ENCODE measurements at places on chromosomes 7 and 10.
A peak's percentile ranks its signal among the peaks of the same experiment; 100 is the strongest.

- no peak for DNase-seq
Measured at GRCh38 chr10:34198953-34199352, 616.1 kb downstream of the PARD3 start.

GRCh38 chr7:140146574-140146973 lies 30.2 kb downstream of the KDM7A start:
- DNase-seq, result no peak

- no peak for DNase-seq
Measured at GRCh38 chr10:25766213-25766612, 167.8 kb upstream of the MYO3A start.

GRCh38 chr7:106982415-106982814 lies 62.1 kb upstream of the PRKAR2B start:
- DNase-seq, result no peak

GRCh38 chr7:45026984-45027773 lies 27.2 kb downstream of the CCM2 start:
- peak; percentile 37 for DNase-seq

DNA sequence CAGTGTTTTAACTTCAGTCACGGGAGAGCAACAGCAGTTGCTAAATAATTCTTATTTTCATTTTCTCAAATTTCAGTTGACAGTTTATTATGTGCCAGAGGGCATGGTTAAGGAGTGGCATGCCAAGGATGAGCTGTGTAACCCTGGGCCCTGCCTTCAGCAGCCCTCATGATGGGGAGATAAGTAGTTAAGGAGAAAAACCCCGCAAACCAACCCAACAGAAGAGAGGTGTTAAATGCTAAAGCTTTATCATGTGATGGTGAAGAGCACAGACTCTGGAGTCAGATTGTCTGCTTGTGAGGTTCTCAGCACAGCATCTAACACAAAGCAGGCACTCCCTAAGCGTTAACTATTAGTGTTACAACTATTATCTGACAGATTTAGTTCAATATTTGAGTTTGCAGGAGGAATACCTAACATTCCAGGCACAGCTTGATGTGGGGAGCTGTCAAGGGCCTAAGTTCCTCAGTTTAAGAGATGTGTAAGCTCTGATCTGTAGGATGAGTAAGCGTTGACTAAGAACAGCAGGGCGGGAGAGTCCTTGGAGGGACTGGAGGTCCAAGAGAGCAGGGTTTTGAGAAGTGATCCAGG lies 29.6 kb downstream of the STAM start:
- DNase-seq, result peak; percentile 93

GRCh38 chr10:117736655-117737054 lies 194.1 kb downstream of the EMX2 start:
- peak; percentile 14 for DNase-seq

- no peak for DNase-seq
Measured at GRCh38 chr10:78865538-78865875, 203.3 kb upstream of the ZMIZ1 start.

- DNase-seq, result peak; percentile 53
Measured at GRCh38 chr7:73977619-73978618, 50.1 kb upstream of the ELN start.

Measured in foreskin fibroblast (primary cell).